ENCODE measurements at places on chromosomes 4 and X.

DNA sequence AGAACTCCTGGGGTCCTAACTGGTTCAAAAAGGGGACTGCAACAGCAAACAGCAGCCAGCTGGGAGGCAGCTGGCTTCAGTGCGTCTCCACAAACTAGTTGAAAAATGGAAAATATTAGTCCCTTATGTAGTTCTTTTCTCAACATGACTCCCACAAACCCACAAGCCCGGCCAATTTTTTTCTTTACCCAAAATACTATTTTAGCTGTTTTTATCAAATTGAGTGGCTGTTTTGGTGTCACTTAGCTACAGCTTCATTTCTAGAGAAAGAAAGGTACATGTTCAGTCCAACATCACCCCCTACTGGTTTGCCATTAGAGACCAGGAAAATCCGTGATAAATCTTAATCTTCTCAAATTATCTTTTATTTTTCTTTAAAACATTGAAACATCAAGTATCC is 97.2 kb downstream of the GUCY2F start:
- DNase-seq = no peak

GRCh38 chr4:153221783-153222706 is 17.8 kb downstream of the TRIM2 start:
- DNase-seq = peak; percentile 37

DNA sequence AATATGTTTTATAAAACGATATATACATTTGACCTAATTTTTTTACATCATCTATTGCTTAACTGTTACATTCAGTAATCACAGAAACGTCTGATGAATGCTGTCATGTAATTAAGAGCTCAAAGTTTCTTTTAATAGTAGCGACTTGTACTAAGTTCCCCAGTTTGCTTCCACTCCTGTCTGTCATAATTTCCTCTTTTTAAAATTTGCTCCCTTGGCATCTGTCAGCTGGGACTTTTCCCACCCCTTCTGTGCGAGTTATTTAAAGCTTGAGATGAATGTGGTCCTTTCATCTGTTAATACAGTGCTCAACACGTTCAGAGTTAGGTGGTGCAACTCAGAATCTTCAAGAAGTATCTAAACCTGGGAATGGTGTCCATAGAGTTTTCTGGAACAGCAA is 1.2 kb downstream of the RAP1GDS1 start:
- DNase-seq = no peak

DNA sequence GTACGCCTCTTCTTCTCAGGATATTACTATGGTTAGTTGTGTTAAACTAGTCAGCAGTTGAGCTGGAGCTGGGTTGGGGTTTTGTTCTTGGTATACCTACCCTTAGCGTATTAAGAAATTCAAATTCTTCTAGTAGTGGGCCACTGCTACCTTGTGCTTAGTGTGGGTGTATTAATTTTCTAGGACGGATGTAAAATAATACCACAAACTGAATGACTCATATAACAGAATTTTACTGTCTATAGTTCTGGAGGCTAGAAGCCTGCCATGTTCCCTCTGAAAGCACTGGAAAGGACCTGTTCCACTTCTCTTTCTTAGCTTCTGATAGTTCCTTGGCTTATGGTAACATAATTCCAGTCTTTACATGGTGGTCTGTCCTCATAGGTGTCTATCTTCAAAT is 1274.7 kb downstream of the ADGRL3 start:
- no peak for DNase-seq

DNA sequence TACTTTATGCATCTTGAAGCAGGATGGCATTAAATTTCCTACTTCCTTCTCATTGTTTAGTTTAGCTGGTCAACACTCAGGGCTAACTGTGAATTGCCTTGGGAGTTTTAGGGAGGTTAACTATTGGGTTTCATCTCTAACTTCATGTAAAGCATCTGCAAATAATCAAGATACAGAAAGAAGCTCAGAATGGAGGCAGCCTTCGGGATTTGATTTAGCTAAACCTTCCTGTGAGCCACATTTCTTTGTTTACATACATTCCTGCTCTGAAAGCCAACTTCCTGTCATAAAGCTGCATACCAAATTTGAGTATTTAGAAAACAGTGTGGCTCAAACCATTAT is 131.7 kb upstream of the PCDH18 start:
- DNase-seq = no peak

- no peak for DNase-seq
These were observed 2.8 kb downstream of the SH3D19 start for GRCh38 chr4:151322570-151322969.

- no peak for DNase-seq
These were observed 117.8 kb downstream of the UCHL1 start for GRCh38 chr4:41374490-41374889.

DNA sequence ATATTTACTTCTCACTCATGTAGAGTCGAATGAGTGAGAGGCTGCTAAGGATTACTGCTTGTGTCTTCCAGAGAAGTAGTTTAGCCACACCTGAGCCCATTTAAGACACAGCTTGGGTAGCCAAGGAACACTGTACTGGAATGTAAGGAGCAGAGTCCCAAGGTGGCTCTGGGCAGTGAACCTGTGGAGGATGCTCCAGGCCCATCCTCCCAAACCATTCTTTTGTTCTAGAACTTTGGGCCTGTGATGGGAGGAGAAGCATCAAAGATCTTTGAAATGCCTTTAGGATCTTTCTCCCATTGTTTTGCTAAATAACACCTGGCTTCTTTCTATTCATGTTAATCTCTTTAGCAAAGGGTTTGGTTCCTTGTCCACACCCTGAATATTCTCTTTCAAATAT is 162.2 kb downstream of the KLHL4 start:
- no peak for DNase-seq

DNA sequence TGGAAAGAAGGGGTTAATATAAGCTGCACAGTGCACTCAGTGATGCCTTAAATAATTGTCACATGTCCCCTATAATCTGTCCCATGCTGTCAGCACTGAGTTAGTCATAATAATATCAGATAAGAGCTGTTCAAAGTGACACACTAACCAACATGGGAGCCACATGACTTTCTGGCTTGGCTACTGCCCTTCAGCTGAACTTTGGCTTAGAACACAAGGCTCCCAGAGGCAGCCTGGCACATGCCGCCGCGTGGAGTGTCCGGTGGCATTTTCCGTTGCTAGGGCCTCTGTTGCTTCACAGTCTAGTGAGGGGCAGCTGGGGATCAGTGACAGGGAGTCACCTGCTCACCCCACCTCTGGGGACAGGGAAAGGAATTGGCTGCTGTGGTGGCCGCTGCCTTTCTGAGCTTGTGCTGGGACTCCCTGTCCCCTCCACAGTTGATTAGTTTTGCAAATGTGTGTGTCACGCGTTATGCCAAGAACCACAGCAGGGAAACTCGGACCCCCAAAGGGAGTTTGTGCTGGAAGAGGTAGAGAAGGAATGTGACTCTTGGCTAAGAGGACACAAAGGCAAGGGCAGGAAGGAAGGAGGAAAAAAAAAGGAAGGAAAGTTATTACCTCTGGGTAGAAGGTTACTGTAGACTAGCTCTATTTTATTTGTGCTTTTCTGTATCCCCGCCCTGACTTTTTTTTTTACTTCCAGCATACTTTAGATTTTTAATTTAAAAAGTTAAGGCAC is 41.1 kb upstream of the PPARGC1A start:
- no peak for DNase-seq

DNA sequence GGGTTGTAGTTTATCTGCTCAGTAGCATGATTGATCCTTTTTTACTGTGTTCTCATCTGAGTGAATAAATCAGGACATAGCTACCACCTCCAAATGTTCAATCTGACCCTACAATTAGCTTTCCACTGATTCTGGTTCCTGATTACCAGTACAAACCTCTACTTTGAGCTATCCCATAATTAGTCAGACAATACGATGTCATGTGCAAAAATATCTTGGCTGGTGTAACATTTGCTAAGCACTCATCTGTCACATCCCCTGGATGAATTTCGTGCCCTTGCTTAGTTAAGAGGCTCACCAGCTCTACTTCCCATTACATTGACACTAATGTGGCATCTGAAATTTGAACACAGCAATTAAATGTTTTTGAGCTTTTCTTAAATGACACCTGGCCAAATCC is 1101.0 kb upstream of the PCDH7 start:
- DNase-seq = no peak

DNA sequence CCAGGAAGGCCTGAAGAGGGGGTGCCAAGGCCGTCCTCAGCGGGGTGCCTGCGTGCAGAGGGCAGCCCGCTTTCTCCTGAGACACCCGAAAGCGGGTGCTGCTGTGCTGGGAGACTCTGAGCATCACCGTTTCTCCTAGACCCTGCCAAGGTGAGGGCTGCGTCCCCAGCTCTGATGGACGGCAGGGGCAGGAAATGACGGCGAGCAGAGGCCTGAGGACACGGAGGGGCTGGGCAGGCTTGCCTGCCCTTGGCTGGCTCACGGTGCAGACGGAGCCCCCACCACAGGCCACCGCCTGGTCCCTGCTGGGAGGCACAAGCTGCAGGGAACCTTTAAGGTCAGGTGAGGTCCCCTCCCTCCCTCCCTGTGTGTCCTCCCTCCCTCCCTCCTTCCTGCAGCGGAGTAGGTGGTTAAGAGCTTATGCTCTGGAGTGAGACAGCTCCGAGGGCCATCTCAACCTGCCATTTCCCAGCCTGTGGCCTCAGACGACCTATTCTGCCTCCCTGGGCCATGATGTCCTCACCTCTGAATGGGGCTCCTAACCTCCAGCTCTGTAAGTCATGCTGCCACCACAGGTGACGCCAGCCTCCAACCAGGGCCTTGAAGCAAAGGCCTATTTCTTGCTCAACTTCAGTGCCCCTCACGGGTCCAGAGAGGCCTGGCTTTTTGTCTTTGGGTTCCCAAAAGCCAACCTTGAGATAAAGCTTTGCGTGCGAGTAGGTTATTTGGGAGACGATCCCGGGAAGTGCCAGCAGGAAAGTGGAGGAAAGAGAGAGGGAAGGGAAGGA is 54.2 kb upstream of the GRPEL1 start:
- no peak for DNase-seq

DNA sequence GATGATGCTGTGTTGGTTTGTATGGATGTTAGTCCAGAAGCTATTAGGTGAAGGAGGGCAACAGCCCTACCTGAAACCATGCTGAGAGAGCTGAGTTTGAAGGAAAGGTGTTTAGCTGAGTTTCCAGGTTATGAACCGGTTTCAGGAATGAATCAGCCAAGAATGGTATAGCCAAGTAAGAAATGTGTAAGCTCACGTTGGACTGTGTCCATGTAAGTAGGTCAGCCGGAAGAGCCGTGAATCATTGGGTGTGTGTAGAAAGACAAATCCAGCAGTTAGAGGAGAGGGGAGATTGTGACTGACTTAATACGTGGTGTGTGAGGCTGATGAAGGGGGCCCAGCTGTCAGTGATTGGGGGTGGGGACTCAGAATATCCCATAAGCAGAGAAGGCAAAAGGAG is 77.2 kb upstream of the SPIN4 start:
- no peak for DNase-seq

GRCh38 chrX:124395145-124395880 is 49.0 kb downstream of the SH2D1A start:
- DNase-seq = peak; percentile 29

DNA sequence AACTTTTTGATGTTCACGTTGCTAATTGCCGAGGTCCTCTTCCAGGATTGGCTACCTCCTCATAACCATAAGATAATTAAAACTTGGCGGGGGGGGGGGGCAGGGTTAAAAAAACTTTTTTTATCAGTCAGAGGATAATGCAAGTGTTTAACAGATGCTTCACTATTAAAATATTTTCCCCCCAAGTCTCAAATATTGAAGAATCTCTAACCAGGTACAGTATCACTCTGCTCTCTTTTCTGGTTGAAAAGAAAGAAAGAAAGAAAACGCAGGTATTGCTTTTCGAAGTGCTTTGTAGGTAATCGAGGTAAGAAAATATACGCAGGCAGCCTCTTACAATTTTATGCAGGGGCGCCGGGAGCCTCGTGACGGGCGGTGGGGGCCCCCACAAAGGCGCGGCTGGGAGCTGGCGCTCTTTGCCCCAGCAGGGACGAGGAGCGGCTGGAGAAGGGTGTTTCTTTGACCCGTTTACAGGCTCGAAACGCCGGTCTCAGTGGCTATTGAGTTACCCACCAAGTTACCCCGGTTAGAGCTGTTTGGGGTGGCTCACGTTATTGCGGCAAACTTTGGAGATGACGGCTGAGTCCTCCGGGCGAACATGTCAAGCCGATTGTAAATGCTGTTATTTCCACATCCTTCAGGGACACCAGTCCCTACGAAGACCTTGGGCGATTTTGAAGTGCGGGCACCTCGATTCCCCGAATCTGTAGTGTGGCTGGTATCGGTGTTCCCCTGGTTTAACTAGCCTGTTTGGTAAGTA is 477 bp upstream of the HAND2 start:
- DNase-seq = no peak

GRCh38 chr4:51851937-51852290 is 9.0 kb downstream of the DCUN1D4 start:
- DNase-seq = no peak

GRCh38 chr4:104416725-104417356 is 77.9 kb downstream of the CXXC4 start:
- no peak for DNase-seq

GRCh38 chr4:57553728-57554127 is 443.5 kb upstream of the IGFBP7 start:
- DNase-seq = no peak

DNA sequence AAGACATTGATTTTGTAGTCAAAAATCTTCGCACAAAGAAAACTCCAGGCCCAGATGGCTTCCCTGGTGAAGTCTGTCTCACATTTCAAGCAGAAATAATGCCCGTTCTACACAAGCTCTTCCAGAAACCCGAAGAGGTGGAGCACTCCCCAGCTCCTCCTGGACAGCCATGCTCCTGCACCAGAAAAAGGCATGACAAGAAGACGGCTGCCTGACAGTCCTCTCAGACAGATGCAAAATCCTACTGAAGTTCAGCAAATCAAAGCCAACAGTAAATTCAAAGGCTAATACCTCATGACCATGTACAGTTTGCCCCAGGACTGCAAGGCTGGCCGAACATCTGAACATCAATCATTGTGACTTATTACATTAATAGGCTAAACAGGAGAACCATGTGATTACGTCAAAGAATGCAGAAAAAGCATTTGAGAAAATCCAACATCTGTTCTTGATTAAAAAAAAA is 30.8 kb upstream of the MXD4 start:
- DNase-seq = no peak

DNA sequence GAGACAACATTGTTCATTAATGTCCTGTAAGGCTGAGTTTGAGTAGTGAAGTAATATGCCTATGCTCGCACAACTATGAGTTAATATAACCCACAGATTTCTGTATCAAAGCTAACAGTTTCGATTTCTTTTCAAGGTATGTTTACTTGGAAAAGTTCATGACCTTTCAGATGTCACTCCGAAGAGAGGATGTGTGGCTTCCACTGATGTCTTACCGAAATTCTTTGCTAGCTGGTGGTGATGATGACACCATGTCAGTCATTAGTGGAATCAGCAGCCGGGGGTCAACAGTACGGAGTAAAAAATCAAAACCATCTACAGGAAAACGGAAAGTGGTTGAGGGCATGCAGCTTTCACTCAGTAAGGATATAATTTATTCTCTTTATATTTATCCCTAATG is 124.9 kb downstream of the STAG2 start:
- peak; percentile 57 for DNase-seq

GRCh38 chr4:41832961-41833360 is 84.4 kb upstream of the PHOX2B start:
- DNase-seq = no peak
